Stimulated activated CD8-positive, alpha-beta memory T cell treated with anti-CD3 and anti-CD28 coated beads, Interleukin-2, amount 100 ng/mL, for 48 hours (primary cell): ENCODE measurements at places on chromosomes 1 and 21.

DNA sequence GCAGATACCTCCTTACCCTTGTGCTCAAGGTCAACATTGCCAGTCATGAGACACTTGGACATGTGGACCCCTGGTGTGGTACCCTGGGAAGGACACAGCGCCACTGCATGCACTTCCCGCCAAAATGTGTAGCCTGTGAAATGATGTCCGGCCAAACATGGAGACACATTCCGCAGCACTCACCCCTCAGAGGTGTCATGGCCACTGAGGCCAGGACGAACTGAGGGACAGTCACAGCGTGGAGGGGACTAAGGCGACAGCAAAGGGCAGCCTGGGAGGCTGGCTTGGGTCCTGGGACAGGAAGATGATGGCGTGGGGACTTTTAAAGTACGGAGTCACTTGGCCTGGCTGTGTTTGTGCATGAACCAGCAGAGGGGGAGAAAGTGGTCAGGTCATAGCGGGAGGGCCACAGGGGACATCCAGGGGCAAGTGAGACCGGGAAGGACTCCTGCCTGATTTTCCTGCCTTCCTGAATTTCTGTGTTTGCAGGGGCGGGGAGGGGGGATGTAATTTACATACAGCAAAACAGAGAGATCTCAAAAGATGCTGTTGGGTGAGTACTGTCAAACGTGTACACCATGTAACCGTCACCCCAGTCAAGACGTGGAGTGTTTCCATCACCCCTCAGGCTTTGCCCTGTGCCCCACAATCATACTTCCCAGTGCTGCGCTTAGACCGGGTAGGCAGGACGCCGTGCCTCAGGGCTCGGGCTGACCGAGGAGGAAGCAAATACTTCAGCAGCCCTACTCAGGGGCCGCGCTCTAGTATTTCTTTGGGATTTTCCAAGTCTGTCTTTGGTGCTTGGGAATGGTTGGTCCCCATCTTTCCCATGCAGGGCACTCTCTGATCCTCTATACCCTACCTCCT is 45.2 kb downstream of the WDR4 start:
- no peak for DNase-seq

- DNase-seq = no peak
These were observed 39.9 kb upstream of the BACH1 start for GRCh38 chr21:29258626-29259338.

DNA sequence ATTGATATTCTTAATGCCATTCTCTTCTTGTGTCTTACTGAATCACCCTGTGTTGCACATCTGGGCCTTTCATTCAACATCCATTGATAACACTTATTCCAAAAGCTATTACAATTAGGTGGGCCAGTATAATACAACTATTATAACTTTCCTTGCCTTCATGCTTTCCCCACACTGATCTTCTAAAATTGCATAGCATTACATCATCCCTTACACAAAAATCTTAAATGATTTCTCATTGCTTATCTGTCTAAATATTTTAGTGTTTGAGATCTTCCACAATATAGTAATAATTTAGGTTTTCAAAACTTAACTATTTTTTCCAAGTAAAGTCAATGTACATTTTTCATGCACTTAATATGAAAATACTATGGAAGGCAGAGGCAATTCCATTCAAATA is 1634.1 kb downstream of the PLA2G4A start:
- DNase-seq = no peak

DNA sequence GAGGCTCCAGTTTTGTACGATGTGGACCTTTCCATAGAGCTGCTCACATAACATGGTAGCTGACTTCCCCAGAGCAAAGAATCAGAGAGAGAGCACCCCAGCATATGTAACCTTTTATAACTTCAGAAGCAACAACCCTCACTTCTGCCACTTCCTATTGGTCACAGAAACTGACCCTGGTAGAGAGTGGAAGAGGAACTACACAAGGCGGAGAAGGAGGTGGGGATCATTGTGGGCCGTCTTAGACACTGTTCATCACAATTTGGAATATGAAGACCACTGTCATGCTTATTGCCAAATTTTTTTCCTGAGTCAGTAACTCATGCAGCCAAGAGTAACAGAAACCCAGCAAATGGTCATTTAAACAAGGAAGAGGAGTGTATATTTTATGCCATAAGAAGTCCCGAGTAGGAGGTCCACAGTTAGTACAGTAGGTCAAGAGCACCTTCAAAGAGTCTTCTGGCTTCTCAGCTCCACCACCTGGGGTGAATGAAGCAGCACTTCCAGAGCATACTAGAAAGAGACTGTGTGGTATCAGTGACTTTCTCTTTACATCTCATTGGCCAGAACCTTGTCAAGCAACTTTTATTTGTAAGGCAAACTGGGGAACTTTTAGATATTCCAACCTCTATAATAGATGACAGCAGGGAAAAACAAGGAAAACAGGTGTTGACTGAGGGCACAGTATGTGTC is 71.8 kb downstream of the ODF2L start:
- no peak for DNase-seq

DNA sequence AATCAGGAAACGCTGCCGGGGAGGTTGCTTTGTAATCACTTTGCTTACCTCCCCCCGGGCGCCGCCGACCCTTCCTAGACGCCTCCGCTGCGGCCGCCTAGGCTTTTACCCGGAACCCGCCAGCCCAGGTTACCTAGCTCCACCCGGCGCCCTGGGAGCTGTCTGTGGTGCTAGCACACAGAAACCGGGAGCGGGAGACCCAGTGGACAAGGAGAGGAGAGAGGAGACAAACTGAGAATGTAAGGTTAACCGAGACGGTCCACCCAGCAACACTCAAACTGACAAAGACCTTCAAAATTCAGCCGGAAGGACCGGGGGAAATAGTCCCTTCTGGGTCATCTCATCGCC is 9.8 kb downstream of the BARHL2 start:
- DNase-seq = no peak
